ENCODE measurements at places on chromosomes 4 and X.

- peak; percentile 66 for DNase-seq
Measured at GRCh38 chrX:107659768-107660167, 31.5 kb downstream of the PRPS1 start.

- DNase-seq = no peak
Measured at GRCh38 chrX:120697053-120697452, 67.2 kb upstream of the C1GALT1C1 start.

GRCh38 chrX:38220024-38220414 is 652 bp downstream of the SRPX start:
- DNase-seq = peak; percentile 46

DNA sequence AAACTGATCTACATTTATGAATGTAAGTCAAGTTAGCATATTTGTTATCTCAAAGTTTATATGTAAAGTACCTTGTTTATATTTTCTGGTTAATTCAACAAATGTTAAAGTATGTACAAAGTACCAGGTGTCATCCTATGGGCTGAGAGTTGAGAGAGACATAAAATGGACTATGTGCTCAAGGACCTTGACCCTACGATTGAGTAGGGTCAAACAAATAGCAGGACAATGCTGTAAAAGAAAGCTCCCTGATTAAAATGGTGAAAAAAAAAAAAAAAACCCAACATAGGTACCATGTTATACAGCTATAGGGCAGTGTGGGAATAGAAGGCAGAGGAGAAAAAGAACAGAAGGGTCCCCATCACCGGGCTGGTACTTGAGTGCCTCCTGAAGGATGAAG is 123.4 kb downstream of the CDS1 start:
- DNase-seq = no peak

DNA sequence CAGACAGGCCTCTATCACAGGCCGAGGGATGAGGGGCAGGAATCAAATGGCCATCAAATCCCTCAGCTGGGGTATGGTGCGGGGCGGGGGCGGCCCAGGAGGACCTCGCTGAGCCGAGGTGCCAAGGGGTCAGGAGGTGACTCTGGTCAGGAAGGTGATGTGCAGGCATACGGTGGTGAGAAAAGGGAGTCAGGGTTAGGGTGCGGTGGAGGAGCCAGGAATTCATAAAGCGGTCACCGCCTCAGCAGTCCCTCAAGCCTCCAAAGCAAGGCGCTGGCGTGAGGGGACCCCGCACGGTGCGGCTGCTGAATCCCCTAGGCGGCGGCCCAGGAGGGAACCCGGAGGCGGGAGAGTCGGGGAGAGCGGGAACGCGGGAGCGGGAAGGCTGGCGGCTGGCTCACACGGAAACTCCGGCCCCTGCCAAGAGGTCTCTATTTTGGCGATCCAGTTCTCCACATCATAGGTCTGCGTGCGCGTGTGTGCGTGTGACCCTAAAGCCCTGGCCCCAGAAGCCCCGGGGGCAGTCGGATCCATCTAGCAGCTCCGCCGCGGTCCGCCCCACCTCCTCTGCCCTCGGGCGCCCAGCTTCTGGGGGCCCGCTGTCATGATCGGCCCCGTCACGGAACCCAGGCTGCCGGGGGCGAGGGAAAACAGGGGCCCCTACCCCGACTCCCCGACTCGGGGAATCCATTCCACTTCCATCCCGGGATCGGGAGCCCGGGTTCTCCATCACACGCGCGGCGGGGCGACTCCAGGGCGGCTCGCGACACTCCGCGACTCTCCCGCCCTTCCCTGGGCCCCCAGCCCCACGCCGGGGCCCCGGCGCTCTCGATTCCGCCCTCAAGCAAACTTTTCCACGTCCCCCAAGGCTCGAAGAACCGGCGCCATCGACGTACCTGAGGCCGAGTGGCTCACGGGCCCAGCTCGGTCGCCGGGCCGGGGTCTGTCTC is 593 bp downstream of the ELF4 start:
- no peak for DNase-seq

- DNase-seq = no peak
Measured at GRCh38 chr4:155434366-155434765, 57.6 kb upstream of the MAP9 start.

- no peak for DNase-seq
Measured at GRCh38 chrX:96707804-96708203, 23.2 kb downstream of the DIAPH2 start.

- peak; percentile 57 for DNase-seq
Measured at GRCh38 chr4:57233386-57233785, 123.2 kb upstream of the IGFBP7 start.

GRCh38 chr4:187685247-187685646 is 310.3 kb upstream of the ZFP42 start:
- peak; percentile 29 for DNase-seq

DNA sequence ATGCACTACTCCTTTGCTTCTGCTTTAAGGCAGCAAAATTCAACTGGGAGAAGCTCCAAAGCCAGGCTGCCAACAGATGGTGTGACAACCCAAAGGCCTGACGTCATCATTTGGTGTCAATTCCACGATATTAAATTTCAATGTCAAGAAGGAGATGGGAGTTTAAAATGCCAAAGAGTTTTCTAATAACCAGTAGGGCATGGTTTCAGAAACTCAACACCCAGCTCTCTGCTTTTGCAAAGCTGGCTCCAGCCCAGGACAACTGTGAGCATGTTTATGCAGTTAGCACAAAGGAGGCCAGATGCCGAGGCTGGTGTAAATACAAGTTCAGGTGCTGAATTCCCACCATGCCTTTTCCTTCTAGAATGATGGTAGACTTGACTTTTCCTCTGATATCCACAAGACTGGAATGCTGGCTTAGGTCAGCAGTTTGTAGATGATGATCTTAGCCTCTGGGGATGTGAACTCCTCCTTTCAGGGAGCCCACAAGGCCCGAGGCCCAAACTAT is 67.3 kb downstream of the AFAP1 start:
- peak; percentile 93 for DNase-seq

All from iris pigment epithelial cell (primary cell).